ENCODE measurements at places on chromosomes 6 and 20. TPM values are rescaled to one million over a fixed set of nuclear protein-coding genes. Genes with fewer than 3 reads are reported as not detected.

The SGK2 gene
- total RNA-seq, result not detected

The C20orf144 gene
- total RNA-seq, result not detected

The HLA-DPA1 gene
- total RNA-seq, result not detected

The RBM38 gene
- total RNA-seq, result 14.2 TPM

The DPPA5 gene
- total RNA-seq, result not detected

The ADTRP gene
- total RNA-seq, result 1.8 TPM

The BPI gene
- not detected for total RNA-seq

The ANKRD66 gene
- not detected for total RNA-seq

The MAP3K5 gene
- 8.8 TPM for total RNA-seq
